ENCODE measurements at places on chromosomes 3 and 15.

DNA sequence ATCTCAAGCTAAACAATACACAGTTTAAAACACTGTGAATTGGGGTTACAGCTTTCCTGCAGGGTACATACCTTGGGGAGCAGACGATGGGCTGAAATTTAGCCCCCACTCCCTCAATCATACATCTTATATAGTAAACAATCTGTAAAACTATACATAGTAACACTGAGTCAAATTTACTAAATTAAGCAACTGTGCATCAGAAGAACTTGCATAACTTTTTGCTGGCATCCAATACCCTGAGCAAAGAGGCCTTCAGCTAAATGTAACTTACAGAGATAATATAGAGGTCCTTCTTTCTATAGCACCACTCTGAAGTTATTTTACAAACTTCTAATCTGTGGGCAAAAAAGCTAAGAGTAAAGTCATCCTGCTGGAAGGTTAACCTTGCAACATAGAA, 603.6 kb upstream of the TGFBR2 start:
- DNase-seq = no peak

- peak; percentile 49 for DNase-seq
Measured at GRCh38 chr3:192188218-192188835, 539.0 kb downstream of the FGF12 start.

- peak; percentile 69 for DNase-seq
Measured at GRCh38 chr3:132641837-132642538, 17.6 kb downstream of the ACAD11 start.

DNA sequence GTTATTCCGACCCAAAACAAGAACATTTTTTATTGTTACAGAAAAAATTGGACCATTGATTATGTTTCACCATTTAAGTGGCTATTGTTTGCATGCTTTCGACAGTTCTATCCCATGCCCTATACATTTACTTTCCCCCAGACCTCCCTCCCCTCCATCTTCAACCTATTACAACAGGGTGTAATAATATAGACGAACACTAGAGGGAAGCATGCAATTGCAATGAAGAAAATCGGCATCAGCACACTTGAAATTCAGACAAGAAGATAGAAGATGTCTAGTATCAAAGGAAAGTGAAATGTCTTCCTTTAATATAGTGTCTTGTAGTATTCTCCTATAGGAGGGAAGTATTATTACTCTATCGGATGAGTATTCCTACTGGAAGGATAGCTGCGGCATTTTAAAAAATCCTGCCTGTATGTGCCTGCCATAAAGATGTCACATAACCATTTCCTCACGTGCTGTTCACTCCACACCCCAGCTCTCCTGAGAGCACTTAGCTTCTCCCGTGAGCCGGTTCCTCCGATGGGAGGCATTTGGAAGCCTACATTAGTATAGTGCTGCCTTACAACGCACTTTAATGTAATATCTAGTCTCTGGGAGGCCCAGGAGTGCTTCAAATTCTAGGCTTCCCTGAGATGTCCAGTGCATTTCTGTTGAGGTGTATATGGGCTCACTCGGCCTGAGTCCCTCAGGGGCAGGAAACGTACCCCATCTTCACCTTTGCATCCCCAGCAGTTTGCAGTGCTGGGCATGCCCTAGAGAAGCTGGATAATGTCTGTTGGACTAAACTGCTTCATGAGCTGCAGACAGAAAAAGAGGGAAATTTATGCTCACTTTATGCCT, 17.8 kb upstream of the ERICH6 start:
- peak; percentile 63 for DNase-seq

DNA sequence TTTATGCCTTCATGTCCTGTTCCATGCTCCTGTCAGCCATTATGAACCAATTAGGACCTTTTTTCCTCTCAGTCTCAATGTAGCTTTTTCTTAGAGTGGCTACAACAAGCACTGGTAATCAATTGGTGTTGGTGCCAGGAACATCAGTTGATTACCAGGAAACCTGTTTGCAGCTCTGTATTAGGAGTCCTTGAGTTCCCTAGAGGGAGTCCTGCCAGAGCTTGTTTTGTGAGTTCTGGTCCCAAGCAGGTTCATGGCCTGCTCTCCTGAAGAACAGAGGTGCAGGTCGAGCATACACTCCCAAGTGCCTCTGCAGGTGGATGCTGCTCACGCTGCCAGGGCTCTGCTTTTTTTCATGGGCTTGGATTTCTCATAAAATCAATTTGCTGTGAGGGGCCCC, 137.9 kb upstream of the PRR23C start:
- DNase-seq = no peak

DNA sequence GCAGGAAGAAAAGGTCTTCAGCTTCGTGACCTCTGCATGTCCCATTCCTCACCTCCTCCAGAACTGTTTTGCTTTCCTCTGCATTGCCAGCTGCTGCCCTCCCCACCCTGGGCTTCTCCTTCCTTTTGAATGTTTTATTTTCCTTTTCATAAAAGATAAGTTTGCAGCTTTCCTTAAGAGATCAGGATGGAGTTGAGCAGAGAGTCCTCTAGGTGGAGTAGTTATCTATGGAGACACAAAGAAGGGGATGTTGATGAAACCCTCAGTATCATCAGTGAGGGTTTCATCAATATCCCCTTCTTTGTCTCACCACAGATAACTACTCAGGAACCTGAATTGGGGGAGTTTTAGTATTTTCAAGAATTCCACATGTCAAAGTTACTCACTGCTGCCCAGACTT, 19.0 kb upstream of the SLC25A36 start:
- no peak for DNase-seq

- DNase-seq = no peak
Measured at GRCh38 chr15:74006774-74007639, 12.5 kb downstream of the PML start.

DNA sequence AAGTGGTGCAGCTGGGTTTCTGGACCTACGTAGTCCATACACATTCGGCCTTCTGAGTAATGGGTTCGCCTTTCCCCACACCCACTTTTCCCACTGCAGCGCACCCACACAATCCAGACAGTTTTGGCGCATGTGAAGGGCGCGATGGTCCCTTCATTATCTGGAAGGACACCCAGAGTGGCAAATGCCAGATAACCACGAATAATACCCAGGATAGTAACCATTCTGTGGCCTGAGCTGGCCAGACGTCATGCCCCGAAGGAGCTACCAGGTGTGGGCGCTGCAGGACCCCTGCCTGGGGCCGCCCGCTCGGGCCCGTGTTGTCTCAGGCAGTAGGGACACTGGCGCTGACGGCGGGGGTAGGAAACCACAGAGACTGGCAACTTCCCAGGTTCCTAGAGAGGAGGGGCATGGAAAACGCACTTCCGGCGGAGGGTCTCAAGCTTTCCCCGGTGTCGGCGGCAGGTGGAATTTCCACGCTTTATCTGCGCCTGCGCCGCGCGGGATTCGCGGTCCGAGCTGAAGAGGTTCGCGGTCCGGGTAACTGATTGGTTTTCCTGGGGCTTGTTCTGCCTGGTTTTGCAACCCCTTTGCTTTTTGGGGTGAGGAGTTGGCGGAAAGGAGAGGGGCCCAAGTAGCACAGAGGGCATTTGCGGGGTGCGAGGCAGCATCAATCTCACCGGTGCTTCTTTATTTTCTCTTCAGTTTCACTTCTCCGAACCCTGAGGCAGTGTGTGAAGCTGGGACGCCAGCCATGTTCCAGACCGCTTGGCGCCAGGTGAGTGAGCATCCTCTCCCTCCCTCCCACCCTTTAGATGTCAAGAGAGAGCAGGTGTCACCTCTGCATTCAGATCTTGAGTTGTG, at the start of gene ZNF620:
Gene ZNF620 (plus strand): TSS at position 441 of the 864 bp plus-strand sequence. CDS start 314 bp downstream, at position 755.
- peak; percentile 73 for DNase-seq

DNA sequence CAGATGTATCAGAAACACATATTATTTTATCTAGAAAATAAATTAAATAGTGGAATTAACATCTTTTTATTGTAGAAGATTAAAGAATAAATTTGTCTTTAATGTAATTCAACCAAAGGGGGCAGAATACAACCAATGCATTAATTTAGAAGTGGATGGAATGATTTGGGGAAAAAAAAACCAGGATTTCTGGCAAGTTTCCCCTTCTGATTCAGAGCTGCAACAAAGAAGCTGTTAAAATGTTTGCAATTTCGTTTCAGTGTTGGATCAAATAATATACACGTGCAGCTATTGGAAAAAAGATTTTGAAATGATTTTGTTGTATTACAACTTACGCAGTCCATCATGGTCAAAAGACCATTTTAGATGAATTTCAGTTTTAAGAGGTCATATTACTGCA, 71.6 kb upstream of the ZNF280D start:
- DNase-seq = peak; percentile 38

DNA sequence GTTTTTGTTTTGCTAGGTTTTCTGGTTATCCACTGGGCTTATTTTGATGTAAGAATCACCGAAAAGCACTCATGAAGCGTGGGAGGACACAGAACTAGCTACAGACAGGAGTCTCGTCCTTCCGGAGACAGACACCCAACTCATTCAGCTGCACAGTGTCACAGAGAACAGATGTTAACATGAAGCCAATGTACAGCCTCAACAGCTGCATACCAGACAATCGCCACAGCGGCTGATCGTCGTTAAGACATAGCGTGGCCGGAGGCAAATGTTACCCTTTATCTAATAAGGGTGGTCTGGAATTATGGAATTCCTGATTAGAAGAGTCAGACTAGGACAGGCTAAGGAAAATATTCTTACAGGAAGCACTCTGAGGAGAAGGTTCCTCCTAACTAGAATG, 1.1 kb upstream of the PYGO1 start:
- no peak for DNase-seq

DNA sequence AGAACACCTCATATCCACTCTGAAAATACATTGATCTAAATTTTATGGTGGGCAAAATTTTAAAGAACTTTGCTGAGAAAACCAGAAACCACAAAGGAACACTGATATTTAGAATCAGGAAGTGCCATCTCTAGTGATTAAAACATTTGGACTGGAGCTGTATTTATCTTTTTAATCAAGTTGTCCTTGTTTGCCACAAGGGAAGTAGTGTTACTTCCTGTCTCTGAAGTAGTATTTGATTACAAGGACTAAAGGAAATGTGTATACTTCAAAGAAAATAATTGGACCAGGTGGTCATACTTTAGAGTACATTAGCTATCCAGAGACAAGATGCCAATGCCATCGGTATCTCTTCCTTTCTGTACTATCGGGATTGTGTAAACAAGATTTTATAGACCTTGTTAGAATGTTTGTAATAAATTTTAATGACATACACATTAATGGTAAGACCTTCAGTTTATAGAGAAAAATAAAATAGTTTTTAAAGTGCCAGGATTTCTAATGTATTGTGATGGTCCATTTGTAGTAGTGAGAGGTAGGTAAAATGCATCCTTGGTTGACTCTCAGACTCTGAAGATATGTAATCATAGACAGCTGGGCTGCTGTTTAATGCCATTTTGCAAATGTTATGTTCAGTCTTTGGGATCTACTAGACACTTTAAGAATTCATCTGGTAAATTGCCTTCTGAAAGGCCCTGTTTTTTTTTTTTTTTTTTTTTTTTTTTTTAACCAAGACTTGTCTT, 131.9 kb downstream of the B3GALNT1 start:
- peak; percentile 42 for DNase-seq

GRCh38 chr3:79872483-79872882, 104.7 kb upstream of the ROBO1 start:
- DNase-seq = no peak

DNA sequence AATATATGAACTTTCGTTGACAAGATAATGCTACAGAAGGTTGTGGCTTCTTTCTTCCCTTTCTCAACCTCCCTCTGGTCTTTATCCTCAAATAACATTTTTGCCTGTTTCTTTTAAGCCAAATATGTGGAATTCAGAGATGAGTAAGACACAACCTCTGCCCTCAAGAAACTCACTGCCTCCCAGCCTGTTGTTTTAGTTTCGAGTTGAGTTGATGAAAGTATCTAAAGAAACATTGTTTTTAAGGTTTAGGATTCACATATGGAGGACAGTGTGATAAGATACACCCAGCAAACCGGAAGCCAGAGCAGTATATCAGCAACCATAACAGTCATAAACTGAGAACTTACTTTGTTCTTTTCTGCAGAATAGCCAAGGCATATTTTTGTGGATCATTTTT, 218.6 kb downstream of the THSD4 start:
- no peak for DNase-seq

DNA sequence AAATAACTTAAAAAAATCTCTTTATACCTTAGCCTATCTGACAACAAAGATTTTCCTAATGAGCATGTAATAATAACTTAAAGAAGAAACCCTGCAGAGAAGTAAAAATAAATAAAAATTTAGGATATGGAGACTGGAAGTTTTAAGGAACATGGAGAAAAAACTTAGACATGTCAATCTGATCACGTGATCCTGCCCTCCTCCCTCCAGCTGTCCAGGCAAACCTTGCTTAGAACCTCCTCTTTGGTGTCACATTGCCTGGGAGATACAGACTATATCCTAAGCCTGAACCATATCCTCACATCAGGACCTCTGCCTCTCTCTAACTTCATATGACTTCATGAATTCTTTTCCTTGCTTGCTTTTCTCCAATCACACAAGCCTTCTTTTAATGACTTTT, 275.5 kb downstream of the CNTN3 start:
- no peak for DNase-seq

GRCh38 chr3:113606539-113607218, 74.3 kb downstream of the SIDT1 start:
- DNase-seq = peak; percentile 6

GRCh38 chr3:131550562-131551465, 48.0 kb upstream of the MRPL3 start:
- DNase-seq = no peak

- no peak for DNase-seq
Measured at GRCh38 chr3:50416736-50417636, 57.7 kb upstream of the TMEM115 start.

GRCh38 chr3:35393901-35394799, 245.2 kb upstream of the ARPP21 start:
- DNase-seq = no peak

GRCh38 chr3:175404621-175405020, 545.5 kb downstream of the NAALADL2 start:
- DNase-seq = no peak

GRCh38 chr3:27971600-27971999, 249.5 kb upstream of the EOMES start:
- no peak for DNase-seq

DNA sequence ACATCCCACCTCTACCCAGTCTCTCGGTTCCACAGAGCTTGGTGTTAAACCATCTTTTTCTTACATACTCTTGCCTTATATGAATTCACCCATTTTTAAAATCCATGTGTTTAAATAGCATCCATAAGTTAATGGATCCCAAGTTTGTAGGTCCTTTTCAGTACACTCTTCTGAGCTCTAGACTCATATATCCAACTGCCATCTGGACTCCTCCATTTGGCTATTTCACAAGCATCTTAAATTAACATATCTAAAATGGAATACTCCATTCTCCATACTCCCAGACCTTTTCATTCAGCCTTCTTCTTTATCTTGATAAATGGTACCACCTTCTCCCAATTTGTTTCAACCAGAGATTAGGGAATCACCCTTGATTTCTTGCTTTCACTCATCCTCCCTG, 113.4 kb downstream of the CHST2 start:
- DNase-seq = no peak

- no peak for DNase-seq
Measured at GRCh38 chr3:165389064-165389463, 192.9 kb upstream of the SLITRK3 start.

DNA sequence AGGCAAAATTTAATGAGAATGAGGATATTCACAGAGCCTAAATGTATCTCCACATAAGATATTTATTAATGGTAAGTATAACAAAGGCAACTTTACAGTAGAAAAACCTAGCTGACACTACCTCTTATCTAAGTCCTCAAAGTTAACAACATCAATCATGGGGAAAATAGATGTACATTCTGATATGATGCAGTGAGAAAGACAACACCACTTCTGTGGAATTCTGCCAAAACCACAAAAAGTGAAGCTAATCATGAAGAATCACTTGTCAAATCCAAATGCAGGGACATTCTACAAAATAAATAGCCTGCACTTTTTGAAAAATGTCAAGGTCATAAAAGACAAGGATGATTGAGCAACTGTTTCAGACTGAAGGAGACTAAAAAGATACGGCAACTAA, 27.5 kb upstream of the EOMES start:
- DNase-seq = no peak

All from lung microvascular endothelial cell (primary cell).